ENCODE measurements at places on chromosomes 7 and 10.

GRCh38 chr7:40133561-40134427 lies 628 bp downstream of the MPLKIP start:
- DNase-seq: no peak

- DNase-seq: peak; percentile 64
These were observed 1.7 kb upstream of the EGR2 start for GRCh38 chr10:62817766-62818425.

DNA sequence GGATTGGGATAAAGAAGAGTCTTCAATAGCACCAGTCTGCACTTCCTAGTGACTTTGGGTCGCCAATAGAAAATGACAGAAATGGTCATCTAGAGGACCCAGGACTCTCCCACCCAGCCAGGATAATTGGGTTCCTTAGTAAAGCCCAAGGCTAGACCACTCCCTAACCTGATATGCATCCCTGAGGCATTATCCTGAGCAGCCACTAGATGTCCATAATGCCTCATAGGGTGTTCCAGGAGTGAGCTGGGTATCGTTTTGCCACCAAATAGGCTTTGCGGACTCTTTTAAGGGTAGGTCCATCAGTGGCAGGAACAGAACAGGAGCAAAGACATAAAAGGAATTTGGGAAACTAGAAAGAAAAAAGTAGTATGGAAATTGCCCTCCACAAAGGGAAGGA lies 4.5 kb upstream of the LRRC4 start:
- DNase-seq: no peak

GRCh38 chr7:102806613-102807012 lies 57.8 kb downstream of the FAM185A start:
- no peak for DNase-seq

DNA sequence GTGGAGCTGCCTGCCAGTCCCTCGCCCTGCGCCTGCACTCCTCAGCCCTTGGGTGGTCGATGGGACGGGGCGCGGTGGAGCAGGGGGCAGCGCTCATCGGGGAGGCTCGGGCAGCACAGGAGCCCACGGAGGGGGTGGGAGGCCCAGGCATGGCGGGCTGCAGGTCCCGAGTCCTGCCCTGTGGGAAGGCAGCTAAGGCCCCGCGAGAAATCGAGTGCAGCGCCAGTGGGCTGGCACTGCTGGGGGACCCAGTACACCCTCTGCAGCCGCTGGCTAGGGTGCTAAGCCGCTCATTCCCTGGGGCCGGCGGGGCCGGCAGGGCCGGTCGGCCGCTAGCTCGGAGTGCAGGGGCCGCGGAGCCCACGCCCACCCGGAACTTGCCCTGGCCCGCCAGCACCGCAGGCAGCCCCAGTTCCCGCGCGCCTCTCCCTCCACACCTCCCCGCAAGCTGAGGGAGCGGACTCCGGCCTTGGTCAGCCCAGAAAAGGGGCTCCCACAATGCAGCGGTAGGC lies 565.9 kb upstream of the NRG3 start:
- DNase-seq: no peak

DNA sequence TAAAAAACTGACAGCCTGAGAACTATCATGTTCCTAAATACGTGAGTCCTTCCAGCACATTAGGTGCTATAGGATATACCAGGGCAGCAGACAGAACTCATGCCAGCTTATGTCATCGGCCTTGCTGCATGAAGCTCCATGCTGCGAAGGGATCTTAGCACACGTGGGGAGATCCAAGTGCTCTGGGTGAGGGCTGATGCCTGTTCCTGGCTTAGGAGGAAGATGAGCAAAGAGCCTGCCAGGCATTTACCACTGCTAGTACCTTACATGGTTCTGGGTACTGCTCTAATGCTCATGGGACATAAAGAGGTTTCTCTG lies 43.2 kb downstream of the SVIL start:
- DNase-seq: no peak

GRCh38 chr7:30920584-30921539 lies 9.2 kb downstream of the AQP1 start:
- DNase-seq: peak; percentile 49

GRCh38 chr7:100166317-100166940 lies 2.0 kb downstream of the GAL3ST4 start:
- DNase-seq: no peak

- no peak for DNase-seq
These were observed 961.4 kb upstream of the ZNF722 start for GRCh38 chr7:63037242-63037641.

- no peak for DNase-seq
These were observed 267.2 kb upstream of the SLC26A5 start for GRCh38 chr7:103712991-103713778.

GRCh38 chr10:19169041-19169440 lies 120.4 kb downstream of the MALRD1 start:
- DNase-seq: no peak

GRCh38 chr7:92598310-92598981 lies 8.3 kb upstream of the FAM133B start:
- DNase-seq: no peak

- DNase-seq: no peak
These were observed 755.6 kb downstream of the TYW1 start for GRCh38 chr7:67752227-67752626.

DNA sequence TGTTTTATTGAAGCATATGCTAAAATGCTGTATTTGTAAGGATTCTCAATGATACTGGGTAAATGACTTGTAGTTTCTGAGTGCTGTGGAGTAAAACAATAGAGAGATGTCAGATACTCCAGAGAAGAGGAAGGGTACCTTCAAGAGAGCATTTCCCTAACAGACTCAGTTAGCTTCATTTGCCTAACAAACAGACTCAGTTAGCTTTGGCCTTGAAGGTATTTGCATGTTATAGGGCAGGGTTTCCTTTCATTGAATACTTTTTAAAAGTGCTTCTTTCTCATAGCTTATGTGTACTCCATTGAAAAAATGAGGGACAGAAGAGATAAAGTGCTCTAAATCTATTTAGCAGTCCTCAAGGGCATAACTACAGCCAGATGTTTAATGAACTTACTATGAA lies 101.8 kb downstream of the CHN2 start:
- DNase-seq: no peak

- no peak for DNase-seq
These were observed 205.8 kb upstream of the HDAC9 start for GRCh38 chr7:18289788-18290187.

- no peak for DNase-seq
These were observed 181.7 kb downstream of the TCF7L2 start for GRCh38 chr10:113131613-113132261.

GRCh38 chr10:77827366-77827765 lies 99.2 kb downstream of the DLG5 start:
- no peak for DNase-seq

DNA sequence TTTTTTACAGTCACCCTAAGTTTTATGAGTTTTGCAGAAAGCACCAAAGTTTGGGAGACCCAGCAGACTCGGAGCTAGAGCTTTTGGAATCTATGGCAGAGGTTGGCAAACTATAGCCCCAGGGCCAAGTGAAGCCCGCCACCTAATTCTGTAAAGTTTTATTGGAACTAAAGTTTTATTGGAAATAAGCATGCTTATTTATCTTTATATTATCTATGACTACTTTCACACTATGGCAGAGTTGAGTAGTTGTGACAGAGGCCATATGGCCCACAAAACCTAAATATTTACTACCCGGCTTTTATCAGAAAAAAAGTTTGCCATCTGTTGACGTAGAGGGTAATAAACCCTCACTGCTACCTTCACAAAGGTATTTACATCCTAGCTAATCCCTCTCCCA lies 267.6 kb downstream of the GPAM start:
- no peak for DNase-seq

- no peak for DNase-seq
These were observed 36.1 kb downstream of the AGMO start for GRCh38 chr7:15525652-15526263.

- no peak for DNase-seq
These were observed 43.5 kb downstream of the VTI1A start for GRCh38 chr10:112490545-112490944.

- no peak for DNase-seq
These were observed 111.7 kb downstream of the JCAD start for GRCh38 chr10:29947701-29948060.

- DNase-seq: no peak
These were observed 648.8 kb upstream of the COBL start for GRCh38 chr7:51965454-51965853.

GRCh38 chr7:85528581-85528980 lies 341.7 kb upstream of the SEMA3D start:
- DNase-seq: no peak

DNA sequence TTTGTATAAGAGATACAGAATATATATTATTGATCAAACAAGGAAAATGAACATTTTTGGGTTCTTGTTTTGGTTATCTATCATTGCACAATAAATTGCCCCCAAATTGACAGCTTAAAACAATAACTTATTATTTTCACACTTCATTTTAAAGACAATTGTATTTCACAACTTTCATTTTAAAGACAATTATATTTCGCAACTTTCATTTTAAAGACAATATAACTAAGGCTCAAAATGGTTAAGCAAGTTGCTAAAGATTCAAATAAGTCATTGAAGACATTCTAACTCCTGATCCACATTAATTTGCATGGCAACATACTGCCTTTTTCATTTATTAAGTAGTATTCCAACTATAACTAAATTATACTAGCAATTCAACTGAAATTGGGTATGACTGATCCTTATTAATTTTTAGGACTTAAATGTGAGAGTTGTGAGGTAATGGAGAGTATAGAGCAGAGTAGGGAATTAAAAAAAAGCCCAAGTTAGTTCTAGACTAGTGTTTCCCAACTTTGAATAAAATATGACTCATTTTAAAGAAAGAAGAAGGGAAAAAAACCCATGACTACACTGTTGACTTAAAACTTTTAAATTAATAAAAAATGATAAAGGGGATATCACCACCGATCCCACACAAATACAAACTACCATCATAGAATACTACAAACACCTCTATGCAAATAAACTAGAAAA lies 9.9 kb upstream of the STEAP2 start:
- DNase-seq: no peak

DNA sequence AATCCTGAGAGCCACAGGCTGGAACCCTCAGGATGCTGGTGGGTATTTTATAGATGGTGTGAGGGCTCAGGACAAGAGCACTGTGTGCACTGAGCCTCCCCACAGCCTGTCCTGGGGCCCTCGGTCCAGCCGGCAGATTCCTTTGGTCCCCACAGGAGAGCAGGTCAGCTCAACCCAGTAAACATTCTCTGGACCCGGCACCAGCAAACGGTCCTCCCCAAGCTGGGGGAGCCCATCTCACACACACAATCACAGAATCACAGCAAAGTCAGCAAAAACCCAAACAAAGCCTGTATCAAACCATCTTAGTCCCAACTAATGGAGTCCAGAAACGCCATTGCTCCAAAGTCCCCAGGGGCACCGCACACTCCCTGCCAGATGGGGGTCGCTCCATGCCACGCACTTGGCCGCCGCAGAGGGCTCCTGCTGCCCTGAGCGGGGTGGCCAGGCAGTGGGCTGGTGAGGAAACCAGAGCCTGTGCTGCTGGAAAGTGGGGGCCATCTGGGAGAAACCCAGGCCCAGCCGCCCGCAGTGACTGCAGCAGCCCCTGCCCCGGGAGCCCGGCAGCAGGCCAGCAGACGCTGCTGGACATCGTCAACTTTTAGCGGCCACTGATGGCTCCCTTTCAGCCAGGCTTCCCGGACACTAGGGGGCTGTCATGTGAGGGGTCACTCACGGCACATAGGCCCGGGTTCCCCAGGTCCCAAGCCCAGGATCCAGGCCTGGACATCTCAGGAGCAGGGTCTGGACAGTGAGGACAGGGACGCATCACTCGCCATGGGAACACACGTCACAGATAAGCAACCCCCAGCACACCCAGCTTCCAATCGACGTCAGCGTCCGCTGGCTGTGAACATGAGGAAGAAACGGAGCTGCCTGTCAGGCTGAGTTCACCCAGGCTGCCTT lies 52.6 kb downstream of the DPYSL4 start:
- no peak for DNase-seq

GRCh38 chr10:20034732-20035131 lies 218.5 kb downstream of the PLXDC2 start:
- no peak for DNase-seq

- no peak for DNase-seq
These were observed 87.1 kb downstream of the NKX6-2 start for GRCh38 chr10:132698761-132699391.

GRCh38 chr10:119408072-119408471 lies 134.4 kb downstream of the RGS10 start:
- DNase-seq: no peak

DNA sequence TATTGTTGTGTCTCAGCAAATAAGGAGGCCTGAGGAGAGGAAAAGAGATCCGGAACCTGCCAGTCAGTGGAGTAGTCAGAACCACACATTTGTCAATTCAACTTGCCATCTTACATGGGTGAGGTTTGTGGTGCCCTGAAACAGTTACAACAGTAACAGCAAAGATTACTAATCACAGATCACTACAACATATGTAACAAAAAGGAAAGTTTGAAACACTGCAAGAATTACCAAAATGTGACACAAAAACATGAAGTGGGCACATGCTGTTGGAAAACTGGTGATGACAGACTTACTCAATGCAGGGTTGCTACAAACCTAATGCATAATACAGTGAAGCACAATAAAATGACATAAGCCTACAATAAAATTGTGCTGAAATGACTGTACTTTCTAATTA lies 89.4 kb downstream of the LRRN3 start:
- DNase-seq: no peak

DNA sequence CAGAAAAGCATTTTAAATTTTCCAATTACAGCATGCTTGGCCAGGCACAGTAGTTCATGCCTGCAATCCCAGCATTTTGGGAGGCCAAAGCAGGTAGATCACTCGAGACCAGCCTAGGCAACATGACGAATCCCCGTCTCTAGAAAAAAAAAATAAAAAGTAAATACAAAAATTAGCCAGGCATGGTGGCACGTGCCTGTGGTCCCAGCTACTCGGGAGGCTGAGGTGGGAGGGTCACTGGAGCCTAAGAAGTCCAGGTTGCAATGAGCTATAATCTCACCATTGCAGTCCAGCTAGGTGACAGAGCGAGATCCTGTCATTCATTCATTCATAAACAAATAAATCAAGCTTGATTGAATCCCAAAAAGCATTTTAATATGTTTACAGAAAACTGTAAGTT lies 234.9 kb downstream of the PARD3 start:
- no peak for DNase-seq

- no peak for DNase-seq
These were observed 170.2 kb upstream of the BET1 start for GRCh38 chr7:94174375-94174774.

GRCh38 chr10:5411941-5412276 lies 448 bp upstream of the NET1 start:
- DNase-seq: no peak

GRCh38 chr7:13107291-13107690 lies 419.9 kb downstream of the ARL4A start:
- no peak for DNase-seq

- DNase-seq: no peak
These were observed 189.5 kb upstream of the MINDY3 start for GRCh38 chr10:16049782-16050181.

Data from ureter (tissue), 1 donor.